ENCODE measurements at places on chromosomes 11 and 22.
A peak's percentile ranks its signal among the peaks of the same experiment; 100 is the strongest.

DNA sequence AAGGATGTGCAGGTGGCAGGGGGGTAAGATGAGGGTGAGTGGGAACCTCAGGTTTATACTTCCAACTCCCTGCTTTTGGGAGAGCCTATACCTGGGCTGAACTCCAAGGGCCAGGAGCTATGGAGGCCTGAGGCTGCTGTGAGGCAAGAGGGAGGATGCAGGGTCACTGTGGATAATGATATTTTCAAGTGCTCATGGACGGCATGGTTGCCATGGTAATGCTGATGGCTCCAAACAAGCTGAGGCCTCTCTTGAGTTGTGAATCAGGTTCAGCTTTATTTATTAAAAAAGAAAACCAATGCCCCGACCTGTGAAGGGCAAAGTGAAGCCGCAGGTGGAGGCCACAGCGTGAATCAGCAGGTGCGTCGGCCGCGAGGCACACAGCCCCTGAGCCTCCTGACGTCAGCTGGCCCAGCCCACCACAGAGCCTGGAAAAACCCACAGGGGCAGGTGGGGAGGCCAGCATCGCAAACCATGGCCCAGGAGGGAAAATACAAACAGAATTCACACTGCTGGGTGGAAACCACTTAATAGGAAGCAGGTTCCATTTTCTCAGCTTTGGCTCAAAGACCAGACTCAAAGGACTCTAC lies 17.4 kb upstream of the CREB3L1 start:
- DNase-seq, result no peak

DNA sequence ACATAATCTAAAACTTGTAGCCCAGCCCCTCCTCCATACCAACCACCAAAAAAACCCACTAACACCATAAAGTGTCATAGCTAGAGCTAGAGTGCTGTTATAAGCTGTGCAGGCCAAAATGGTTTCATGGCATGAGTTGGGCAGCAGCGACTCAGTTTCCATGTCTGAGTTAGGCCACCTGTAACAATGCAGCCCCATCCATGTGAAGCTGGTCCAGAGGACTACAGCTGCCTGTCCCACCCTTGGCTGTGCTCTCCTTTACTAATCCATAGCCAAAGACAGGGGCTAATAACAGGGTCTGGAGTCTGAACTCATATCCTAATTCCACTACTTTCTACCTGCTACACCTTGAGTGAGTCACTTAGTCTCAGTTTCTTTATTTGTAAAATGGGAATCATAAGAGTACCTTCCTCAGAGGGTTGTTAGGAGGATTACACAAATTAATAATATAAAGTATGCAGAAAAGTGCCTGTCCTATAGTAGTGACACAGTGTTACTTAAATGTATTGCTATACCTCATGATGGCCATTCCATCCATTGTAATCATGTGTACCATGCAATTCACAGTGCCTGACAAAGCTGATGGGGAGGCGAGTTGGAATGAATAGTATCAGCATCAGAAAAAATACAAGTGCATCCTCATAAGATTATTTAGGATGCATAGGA lies 20.6 kb downstream of the KCNQ1OT1 start:
- no peak for DNase-seq

GRCh38 chr11:131688048-131688693 lies 317.8 kb downstream of the NTM start:
- peak; percentile 34 for DNase-seq

- DNase-seq, result peak; percentile 20
Measured at GRCh38 chr11:44198146-44198724, 102.8 kb downstream of the EXT2 start.

- no peak for DNase-seq
Measured at GRCh38 chr11:12694183-12694531, 19.9 kb downstream of the TEAD1 start.

DNA sequence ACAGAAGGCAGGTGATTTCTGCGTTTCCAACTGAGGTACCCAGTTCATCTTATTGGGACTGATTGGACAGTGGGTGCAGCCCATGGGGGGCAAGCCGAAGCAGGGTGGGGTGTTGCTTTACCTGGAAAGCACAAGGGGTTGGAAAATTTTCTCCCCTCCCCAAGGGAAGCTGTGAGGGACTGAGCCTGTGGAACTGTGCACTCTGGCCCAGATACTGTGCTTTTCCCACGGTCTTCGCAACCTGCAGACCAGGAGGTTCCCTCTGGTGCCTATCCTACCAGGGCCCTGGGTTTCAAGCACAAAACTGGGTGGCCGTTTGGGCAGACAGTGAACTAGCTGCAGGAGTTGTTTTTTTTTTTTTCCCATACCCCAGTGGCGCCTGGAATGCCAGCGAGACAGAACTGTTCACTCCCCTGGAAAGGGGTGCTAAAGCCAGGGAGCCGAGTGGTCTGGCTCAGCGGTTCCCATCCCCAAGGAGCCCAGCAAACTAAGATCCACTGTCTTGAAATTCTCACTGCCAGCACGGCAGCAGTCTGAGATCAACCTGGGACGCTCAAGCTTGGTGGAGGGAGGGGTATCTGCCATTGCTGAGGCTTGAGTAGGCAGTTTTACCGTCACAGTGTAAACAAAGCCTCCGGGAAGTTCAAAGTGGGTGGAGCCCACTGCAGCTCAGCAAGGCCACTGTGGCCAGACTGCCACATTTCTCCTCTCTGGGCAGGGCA lies 97.2 kb downstream of the JRKL start:
- DNase-seq, result peak; percentile 64

DNA sequence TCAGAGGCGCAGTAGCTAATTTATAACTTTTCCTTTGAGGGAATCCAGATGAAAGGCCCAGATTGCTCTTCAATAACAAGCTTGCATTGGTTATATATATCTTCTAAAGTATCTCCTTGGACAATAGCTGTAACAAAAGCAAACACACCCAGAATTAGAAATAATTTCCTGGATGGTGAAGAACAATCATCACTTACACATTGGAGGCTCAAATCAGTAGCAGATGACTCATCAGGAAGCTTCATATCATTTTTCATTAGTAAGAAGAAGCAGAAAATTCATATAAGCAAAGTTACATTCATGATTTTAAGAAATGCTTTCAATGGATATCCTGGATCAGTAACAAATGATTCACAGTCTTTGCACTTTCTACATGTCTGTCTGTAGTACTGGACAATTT lies 173.6 kb upstream of the CCDC90B start:
- DNase-seq, result no peak

DNA sequence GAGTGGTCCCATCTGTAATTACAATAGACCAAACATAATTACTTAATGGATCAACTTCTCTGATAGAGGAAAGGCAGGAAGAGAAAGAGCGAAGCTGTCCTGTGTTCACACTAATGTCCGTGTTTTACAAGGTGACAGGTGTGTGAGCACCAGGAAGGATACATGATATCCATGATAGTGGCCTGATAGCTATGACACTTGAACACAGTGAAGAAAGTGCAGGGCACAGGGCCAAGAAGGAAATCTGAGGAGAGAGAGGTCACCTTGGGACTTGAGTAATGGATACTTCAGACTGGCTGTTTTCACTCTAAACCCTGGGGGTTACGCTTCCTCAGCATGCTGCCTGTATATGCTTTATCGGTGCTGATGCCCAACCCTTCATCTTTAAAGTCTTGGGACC lies 29.4 kb downstream of the TUB start:
- DNase-seq, result no peak

- no peak for DNase-seq
Measured at GRCh38 chr11:33191467-33191866, 30.2 kb upstream of the CSTF3 start.

GRCh38 chr11:36362902-36363301 lies 66.8 kb downstream of the PRR5L start:
- DNase-seq, result no peak

GRCh38 chr11:82718307-82718706 lies 15.4 kb downstream of the FAM181B start:
- DNase-seq, result peak; percentile 20

- no peak for DNase-seq
Measured at GRCh38 chr11:81852896-81853295, 880.8 kb downstream of the FAM181B start.

DNA sequence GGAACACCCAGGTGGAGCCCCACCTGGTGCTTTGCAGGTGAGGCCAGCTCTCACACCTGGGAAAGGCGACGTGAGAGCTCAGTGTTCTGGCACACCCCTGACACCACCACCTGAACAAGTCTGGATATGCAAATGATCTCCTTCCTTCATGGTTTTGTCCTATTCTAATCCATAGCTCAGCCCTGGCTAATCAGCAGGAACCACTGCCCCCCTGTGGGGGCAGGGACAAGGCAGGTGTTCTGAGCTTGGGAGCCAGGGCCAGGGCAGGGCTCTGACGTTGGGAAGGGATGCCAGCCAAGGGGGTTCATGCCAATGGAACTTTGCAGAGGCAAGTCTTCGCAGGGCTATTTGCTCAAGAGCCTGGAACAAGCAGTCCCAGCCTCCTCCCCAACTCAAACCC lies 144.2 kb downstream of the TRIM29 start:
- peak; percentile 68 for DNase-seq

DNA sequence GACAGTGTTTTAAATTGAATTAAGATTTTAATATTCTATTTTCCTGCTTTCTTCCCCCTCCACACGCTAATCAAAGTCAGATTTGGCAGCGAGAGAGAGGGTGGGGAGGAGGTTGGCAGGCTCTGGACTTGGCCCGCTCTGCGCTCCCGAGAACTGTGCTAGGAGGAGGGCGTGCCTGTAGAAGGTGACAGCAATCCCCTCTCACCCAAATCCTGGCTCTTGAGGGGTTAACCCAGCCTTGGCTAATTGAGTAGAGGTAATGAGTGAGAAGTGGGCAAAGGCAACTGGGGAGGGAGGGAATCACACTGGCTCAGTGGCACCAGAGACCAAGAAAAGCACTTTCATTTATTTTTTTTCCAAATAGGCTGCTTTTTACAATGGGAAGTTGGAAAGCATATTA lies 42.2 kb downstream of the BUD13 start:
- DNase-seq, result no peak

- peak; percentile 57 for DNase-seq
Measured at GRCh38 chr11:26331911-26332571, at the start of gene ANO3. Gene ANO3, plus strand, starts transcription at chr11:26332130. Its CDS starts 146 bp downstream, at chr11:26332276.

- no peak for DNase-seq
Measured at GRCh38 chr11:121890377-121890776, 225.6 kb downstream of the BLID start.

GRCh38 chr11:20156876-20157613 lies 3.2 kb downstream of the DBX1 start:
- DNase-seq, result no peak

DNA sequence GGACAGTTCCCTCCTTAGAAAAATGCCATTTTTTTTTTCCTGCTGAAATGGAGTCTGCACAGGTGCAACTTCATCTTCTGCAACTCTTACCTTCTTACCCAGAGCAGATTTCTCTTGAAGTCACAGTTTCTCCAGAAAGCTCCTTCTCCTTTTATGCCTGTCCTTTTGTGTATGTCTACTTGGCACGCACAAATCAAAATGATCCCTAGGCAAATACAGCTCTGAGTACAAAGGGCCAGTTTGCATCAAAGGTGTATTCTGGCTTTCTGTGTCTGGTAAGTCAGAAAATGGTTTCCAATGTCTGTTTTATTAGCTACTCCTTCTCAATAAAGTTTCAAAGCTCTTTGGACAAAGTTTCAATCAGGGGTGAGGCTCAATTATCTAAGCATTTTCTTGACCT lies 2.5 kb downstream of the CLDN25 start:
- no peak for DNase-seq

- no peak for DNase-seq
Measured at GRCh38 chr11:124922831-124923230, 3.8 kb downstream of the HEPN1 start.
